ENCODE measurements at places on chromosomes 13 and 19.

DNA sequence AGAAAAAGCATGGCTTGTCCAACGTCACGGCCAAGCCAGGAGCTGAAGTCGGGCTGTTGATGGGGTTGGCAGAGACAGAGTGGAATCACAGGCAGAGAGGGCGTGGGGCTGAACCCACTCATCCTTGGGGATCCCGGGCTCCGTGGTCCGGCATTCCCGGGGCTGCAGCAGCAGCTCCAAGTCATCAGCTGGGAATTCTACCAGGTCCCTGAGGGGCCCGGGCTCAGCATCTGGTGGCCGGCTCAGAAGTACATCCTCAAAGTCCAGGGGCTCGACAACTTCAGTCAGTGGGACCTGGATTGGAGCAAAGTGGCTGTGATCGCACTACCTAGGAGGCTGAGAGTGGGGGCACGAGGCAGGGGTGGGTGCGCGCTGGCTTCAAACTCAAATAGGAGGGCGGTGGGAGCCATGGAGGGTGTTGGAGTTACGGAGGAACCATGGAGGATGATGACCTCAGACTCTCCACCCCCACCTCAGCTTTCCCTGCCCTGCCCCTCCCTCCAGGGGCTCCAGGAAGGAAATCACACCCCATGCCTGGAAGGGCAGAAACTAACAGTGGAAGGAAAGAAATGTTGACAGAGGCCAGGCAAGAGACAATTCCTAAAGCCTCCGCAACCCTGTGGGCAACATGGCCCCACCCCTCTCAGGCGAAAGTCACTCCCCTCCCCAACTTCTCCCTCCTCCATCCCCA is 9.5 kb downstream of the DOCK6 start:
- DNase-seq = no peak

- DNase-seq = no peak
Measured at GRCh38 chr19:33375837-33376159, 2.3 kb downstream of the CEBPG start.

GRCh38 chr19:8045872-8046568 is 6.5 kb upstream of the CCL25 start:
- no peak for DNase-seq

GRCh38 chr13:39616087-39616694 is 13.2 kb upstream of the LHFPL6 start:
- peak; percentile 68 for DNase-seq

DNA sequence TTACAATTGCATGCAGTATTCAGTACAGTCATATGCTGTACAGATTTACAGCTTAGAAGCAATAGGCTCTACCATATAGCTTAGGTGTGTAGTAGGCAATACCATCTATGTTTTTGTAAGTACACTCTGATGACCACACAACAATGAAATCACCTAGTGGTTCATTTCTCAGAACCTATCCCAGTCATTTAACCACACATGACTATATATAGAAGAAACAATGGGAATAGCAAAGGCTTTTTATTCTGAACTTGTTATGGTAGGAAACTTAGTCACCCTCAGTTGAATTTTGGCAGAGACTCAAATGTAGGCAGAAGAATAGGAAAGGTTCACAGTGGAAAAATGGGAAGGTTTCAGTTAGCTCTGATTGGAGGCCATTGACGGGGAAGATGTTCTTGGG is 1075.1 kb upstream of the MIR17HG start:
- DNase-seq = no peak

DNA sequence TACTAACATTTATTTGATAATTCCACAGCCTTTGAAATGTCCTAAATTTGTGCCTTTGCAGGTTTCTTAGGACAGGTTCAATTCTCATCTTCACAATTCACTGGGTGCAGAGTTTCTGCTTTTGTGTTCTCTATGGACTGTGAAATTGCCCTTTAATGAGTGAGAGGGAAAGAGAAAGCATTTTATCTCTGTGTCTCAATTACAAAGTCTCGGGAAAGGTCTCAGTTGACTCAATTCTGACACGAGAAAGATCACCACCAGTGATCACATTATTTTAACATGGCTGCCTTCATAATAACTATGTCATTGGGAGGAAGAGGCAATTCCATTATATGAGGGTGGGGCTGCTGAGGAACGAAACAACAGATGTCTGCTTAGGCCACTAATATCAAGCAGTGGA is 26.2 kb upstream of the LRCH1 start:
- DNase-seq = no peak

- DNase-seq = no peak
Measured at GRCh38 chr19:46759817-46760333, 13.6 kb upstream of the STRN4 start.

- DNase-seq = no peak
Measured at GRCh38 chr19:23343434-23344010, 51.7 kb downstream of the ZNF91 start.

- no peak for DNase-seq
Measured at GRCh38 chr13:34757441-34757840, 184.6 kb upstream of the NBEA start.

- no peak for DNase-seq
Measured at GRCh38 chr13:49836516-49836915, 44.0 kb upstream of the KPNA3 start.

DNA sequence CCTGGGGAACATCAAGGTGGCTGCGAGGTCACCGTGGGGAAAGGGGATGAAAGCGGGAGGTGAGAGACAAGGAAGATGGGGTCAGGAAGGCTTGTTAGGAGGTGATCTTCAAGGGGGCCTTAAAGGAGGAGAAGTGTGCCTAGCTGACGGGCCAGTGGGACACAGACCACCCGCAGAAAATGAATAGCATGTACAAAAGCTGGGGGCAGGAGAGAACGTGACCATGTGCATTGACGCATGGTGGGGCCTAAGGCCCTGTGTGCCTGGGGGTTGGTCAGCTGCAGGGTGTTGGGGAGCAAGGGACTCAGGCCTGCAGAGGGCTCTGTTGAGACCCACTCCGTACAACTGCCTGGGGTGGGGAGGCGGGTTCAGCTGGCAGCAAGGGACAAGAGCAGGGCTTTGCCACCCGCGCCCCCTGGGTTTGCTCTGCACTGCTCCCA is 5.9 kb downstream of the RAB8A start:
- DNase-seq = no peak

GRCh38 chr13:37646531-37646930 is 48.0 kb upstream of the POSTN start:
- DNase-seq = no peak

- no peak for DNase-seq
Measured at GRCh38 chr13:112903606-112904195, 65.3 kb upstream of the MCF2L start.

DNA sequence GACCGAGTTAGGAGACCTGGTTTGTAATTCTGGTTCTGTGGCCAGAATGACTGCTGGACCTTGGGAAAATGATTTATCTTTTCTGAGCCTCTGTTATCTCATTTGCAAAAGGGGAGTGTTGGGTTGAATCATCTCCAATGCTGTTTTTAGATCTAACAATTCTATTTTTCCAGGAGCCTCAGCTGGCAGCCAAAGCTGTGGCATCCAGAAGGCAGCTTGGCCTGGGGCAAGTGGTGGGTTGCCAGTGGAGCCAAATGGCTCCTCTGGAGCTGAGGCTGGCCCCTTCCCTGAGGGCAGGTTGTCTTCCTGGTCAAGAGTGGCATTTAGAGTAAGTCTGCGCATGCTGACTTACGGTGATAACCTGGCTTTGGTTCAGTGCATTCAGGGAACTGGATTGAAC is 21.3 kb downstream of the B3GLCT start:
- DNase-seq = no peak

GRCh38 chr19:48469289-48469881 is at the start of gene CYTH2:
CYTH2 (plus strand) TSS chr19:48469369; CDS start chr19:48469508, 139 bp downstream.
- DNase-seq = peak; percentile 79

DNA sequence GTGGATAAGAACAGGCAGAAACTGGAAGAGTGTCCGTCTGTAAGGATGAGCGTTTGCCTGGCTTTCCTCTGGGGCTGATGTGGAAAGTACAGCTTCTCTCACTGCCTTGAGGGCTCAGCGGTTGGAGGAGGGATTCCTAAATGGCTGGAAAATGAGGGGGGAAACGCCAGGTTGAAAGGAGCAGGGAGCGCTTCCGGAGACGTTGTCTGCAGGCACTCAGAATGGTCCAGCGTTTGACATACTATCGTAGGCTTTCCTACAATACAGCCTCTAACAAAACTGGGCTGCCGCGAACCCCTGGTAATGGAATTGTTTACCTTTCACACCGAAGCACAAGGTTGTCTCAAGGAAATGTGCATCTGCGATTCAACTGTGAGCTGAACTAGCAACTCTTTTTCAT is 39.9 kb downstream of the MRPL57 start:
- no peak for DNase-seq

DNA sequence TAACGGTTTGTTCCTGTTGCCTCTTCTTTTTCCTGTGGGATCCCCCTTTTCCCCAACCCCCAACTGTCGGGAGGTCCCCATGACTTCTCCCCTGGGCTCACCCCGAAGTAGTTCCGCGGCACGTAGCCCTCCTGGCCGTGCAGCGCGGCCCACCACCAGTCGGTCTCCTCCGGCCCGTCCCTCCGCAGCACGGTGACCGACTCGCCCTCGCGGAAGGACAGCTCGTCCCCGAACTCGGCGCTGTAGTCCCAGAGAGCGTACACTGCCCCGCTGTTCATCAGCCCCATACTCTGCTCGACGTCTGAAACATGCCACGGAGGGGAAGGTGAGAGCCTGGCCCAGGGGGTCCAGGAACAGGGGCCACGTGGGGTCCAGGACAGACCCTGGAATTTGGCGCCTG is 12.1 kb upstream of the ERCC2 start:
- no peak for DNase-seq

DNA sequence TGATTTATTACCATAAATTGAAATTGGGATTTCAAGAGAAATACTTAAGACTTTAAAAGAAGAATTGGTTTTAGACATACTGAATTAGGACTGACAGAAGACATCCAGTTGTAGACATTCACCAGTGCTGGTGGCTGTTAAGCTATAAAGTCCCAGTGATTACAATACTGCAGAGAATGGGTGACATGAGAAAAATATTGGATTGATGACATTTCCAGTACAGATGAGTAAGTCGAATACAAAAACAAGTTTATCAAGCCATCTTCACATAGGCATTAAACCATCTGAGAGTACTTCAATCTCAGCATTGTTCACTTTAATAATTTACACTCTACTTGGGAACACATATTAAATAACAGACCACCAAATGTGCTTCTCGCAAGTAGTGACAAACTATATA is 66.8 kb downstream of the TBC1D4 start:
- no peak for DNase-seq

GRCh38 chr19:38744298-38744681 is at the start of gene CAPN12:
CAPN12 (minus strand) TSS chr19:38744474; CDS start chr19:38744165, 309 bp downstream.
- DNase-seq = no peak

DNA sequence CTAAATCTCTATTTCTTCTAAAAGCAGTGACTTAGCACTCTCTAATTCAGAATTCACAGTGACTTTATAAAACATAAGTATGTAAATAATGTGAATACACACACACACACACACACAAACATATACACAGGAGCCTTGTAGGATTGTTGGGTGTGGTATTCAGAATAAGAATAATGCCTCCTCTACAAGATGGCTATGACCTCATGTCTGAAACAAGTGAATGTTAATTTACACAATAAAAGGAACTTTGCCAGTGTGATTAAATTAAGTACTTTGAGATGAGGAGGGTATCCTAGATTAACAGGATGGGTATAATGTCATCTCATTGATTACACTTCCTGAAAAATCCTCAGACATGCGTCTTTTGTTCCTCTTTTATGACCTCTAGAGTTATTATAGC is 234.6 kb downstream of the SLITRK6 start:
- no peak for DNase-seq

- no peak for DNase-seq
Measured at GRCh38 chr13:43744261-43745031, 42.3 kb downstream of the ENOX1 start.

DNA sequence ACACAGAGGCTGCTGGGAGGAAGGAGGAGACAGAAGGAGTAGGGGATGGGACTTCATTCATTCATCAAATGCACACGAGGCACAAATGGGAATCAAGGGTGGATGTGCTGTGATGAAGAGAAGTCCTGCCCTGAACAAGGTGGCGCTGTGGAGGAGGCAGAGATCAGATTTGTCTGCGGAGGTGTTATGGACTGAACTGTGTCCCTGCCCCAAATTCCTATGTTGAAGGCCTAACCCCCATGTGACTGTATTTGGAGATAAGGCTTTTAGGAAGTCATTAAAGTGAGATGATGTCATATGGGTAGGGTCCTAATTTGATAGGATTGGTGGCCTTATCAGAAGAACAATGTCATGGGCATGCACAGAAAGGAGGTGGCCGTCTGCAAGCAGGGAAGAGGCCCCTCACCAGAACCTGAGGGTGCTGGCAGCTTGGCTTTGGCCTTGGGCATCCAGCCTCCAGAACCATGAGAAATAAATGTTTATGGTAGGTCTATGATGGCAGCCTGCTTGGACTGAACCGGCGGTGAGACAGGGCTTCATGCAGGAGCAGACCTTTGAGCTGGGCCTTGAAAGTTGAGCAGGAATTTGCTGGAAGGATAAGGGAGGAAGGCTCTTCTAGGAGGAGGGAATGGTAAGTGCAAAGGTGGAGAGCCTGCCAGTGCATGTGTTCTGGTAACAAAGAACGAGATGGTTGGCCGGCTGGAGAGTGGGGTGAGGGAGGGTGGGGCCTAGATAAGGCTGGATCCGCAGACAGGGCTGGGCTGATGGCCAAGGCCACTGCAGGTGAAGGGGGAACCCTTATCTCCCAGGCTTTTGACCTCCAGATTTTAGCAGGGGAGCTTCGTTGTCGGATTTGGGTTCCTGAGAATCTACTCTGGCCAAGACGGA is 2.7 kb upstream of the CEBPA start:
- peak; percentile 6 for DNase-seq

DNA sequence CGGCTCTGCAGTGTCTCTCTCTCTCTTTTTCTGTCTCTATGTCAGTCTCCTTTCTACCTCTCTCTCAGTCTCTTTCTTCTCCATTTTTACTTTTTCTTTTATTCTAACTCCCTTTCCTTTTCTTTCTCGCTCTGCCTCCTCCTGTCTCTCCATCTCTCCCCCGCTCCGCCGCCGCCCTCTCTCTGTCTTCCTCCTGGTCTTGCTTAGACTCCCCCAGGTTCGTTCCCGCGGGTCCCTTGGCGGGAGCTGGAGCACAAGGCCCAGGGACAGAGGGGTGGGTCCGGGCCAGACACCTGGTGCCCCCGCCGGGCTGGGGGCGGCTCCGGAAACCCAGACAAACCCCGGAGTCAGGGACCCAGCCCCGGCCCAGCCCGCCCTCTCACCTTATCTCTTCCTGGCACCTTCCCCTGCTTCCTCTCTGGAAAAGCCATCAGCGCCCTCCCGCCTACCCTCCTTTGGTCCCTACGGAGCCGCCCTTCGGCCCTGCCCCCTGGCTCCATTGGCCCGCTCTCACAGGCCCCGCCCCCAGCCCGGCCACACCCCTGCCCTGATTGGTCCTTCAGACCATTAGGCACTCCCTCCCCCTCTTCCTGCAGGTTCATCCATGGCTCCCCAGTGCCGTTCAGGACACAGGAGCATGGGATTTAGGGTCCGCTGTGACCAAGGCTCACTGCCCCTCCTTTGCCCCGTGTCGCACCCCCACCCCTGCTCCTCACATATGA is 15.4 kb upstream of the NOP53 start:
- DNase-seq = no peak

DNA sequence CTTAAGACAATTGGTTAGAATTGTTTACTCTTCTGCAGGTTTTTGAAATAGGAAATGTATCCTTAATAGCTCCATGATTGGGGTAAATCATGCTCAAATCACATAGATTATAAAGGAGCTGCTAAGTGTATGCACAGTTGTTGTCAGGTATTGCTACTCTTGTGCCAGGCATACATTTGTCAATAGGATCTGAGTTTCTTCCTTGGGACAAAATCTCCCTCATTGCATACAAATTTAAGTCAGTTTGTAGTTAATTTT is 109.3 kb upstream of the MLNR start:
- no peak for DNase-seq

Data from frontal cortex (tissue), 4 donors.